Trophoblast cell (in vitro differentiated cells and primary cell): ENCODE measurements at places on chromosomes 7 and 10.

DNA sequence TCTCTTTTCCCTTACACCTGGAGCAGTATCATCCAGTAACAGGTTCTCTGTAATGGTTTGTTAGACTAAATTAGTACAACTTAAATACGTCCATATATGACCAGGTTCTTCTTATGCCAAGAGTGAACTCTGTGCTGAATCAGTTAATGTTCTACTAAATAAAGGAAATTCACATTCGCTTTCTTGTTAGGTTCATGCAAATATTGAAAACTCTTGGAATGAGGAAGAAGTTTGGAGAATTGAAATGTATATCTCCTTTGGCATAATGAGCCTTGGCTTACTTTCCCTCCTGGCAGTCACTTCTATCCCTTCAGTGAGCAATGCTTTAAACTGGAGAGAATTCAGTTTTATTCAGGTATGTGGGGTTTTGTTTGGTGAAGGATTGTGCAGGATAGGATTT, 15.3 kb upstream of the CFAP69 start:
- no peak for DNase-seq

GRCh38 chr10:127407551-127407950, 141.6 kb upstream of the NPS start:
- no peak for DNase-seq

DNA sequence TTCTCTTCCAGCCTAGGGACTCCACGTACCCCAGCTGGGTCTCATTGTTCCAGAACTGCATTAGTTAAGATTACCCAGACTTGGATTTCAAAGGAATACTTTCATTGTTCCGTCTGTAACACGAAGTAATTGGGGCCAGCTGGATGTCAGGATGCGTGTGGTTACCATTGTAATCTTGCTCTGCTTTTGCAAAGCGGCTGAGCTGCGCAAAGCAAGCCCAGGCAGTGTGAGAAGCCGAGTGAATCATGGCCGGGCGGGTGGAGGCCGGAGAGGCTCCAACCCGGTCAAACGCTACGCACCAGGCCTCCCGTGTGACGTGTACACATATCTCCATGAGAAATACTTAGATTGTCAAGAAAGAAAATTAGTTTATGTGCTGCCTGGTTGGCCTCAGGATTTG, 21.0 kb downstream of the LRRC17 start:
- no peak for DNase-seq

DNA sequence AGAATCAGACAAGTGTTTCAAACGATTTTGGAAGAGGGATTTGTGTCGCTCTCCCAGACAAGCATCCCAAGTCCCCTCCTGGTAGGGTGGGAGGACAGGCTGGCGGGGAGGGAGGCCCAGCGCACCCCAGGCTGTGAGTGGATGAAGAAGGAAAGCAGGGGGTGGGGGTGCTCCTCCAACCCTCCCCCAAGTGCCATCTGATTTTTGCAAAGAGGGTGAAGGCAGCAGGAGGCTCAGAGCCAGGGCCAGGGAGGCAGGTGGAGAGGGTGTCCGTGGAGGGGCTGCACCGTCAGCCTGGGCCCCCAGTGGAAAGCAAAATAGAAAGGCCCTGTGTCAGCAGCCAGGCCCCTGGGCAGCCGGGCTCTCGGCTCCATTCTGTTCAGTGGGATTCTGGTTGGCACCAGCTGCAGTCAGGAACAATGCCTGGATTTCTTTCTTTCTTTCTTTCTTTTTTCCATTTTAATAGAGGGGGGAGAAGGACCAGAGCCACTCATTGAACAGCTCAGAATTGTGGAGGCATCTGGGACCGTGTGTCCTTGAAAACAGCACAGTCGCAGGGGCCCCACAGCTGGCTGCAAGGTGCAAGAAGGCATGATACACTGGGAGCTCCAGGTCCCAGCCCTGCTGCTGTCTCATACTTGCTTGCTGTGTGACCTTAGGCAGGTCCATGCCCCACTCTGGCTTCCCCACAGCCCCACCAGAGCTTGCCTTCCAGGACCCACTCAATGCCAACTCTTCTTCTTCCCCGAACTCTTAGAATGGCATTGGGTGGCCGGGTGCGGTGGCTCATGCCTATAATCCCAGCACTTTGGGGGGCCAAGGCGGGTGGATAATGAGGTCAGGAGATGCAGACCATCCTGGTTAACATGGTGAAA, 7.1 kb upstream of the ZMIZ1 start:
- DNase-seq = no peak

- DNase-seq = no peak
Measured at GRCh38 chr7:11737723-11738122, 94.3 kb downstream of the THSD7A start.

- DNase-seq = no peak
Measured at GRCh38 chr10:55630491-55631056, 730.5 kb downstream of the ZWINT start.

- no peak for DNase-seq
Measured at GRCh38 chr7:48298779-48299178, 127.5 kb downstream of the ABCA13 start.

- peak; percentile 93 for DNase-seq
Measured at GRCh38 chr7:128410451-128410753, 620 bp upstream of the IMPDH1 start.

DNA sequence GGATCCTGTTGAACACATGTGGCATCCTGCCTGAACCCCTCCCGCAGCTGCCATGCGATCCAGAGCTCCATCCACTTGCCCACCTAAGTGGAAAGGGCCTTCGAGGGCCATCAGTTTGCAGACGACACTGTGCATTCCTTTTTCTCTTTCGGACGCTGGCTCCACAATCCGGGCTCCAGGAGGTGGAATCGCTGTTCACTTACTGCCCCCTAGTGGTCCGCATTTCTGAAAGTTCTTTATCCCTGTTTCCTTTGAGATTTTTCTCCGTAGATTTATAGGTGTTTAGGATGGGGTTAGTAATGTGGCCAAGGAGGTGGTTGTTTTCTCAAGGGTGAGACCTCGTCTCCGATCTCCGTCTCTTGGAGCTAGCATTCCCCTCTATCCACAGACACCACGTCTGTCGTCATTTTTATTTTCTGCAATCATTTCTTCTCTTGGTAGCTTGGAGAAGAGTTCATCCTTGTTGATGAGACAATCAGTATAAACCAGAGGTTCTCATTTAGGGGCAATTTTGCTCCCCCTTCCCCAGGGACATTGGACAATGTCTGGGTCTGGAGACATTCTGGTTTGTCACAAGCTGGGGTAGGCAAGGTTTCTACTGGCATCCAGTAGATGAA, 204.6 kb downstream of the ARHGAP21 start:
- peak; percentile 44 for DNase-seq

- no peak for DNase-seq
Measured at GRCh38 chr10:99844433-99844955, 62.1 kb downstream of the ABCC2 start.

DNA sequence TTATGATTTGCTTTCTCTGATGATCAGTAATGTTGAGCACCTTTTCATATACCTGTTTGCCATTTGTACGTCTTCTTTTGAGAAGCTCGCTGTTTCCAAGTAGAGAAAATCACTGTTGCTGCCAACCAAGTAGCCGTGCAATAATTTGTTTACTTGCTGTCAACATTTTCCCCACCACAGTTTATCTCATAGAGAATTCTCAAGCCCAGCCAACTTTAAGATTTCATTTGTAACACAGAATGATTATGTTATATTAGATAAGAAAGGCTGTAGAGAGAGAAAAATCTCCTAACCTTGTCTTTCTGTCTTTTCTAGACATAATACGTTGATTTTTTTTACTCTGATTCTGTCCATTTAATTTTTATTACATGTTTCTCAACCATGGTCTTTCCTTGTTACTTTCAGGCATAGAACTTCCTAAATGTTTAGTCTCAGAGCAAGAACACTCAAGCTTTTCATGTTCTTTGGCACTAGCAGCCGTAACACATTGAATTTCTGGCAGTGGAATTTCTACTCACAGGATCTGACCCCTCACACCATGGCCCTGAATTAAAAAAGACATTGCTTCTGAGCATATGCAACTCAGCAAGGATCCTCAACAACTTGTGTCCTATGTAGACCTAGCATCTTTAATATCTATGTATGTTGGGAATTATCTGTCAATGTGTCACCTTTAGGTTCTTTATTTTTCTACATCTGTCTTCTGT, 23.1 kb downstream of the RPA3 start:
- DNase-seq = no peak

DNA sequence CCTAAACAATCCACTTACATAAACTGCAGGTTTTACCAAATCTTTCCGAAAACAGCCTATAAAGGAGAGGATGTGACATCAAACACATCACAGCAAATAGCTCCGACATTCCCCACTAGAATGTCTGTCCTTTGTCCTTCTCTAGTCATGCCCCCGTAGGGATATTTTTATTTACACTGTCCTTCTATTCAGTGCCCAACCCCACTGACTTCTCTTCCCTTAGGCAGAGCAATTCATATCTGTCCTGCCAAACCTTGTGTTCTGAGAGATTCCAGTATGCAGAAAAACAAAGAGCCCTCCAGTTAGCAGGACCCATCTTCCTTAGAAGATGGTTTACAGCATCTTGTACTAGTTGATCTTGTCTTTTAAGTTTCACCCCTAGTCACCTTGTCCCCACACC, 5.4 kb upstream of the GLI3 start:
- DNase-seq = no peak

DNA sequence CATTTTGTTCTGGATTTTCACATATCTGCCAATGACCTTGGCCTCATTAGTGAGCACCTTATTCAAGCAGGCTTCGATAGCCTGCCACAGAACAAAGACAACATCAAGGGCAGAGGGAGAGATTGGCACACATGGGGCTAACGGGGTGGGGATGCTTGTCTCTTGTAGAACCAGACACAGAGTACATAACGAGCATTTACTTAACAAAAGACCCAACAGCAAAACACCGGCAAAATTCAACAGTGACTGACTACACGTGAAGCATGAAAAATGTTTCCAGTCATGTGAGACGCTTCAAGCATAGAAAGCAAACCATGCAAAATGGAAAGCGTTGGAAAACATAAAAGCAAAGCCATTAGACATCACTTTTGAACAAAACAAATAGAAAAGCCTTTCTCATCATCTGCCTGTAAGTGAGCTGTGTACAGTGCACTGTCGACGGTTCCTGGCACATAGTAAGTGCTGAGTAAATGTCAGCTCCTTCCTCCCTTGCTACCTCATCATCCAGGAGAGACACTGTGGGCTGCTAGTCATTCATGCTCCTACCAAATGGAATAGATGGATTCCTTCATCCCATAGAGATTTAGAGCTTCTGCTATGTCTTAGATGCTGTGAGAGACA, 134.4 kb upstream of the AGK start:
- no peak for DNase-seq

- no peak for DNase-seq
Measured at GRCh38 chr10:76885816-76886215, 751.8 kb downstream of the KCNMA1 start.

DNA sequence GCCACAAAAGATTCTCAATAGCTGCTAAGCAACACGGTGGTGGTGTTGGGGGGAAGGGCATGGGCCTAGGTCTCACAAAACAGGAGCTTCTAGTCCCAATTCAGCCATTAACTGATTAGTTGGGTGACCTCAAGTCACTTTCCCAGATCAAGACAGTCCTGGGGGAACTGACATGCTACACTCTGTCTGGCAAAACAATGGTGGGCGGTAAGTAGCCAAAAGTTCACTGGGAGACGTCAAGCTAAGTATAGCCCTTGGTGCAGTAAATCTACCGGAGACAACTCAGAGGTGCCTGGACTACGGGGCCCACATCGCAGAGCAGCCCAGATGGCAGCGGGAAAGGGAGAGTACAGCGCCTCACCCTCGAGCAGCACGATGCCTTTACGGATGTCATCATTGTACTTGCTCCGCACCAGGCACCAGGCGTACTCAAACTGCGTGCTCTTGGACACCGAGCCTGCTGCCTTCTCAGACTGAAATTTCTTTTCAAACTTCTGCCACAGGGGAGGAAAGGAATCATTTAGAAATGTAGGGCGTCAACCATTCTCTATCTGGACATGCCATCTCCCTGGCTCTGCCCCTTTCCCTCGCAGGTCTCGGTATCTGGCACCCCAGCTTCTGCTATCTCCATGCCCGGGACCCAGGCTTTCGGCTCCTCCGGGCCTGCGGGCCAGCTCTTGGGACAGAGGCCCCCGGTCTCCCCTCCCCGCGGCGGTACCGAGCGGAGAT, 1.1 kb downstream of the FIS1 start:
- DNase-seq = no peak

- no peak for DNase-seq
Measured at GRCh38 chr7:11615174-11615573, 216.8 kb downstream of the THSD7A start.

- DNase-seq = no peak
Measured at GRCh38 chr10:117740088-117740487, 197.5 kb downstream of the EMX2 start.

GRCh38 chr10:127824826-127825225, 67.9 kb downstream of the CLRN3 start:
- DNase-seq = no peak

DNA sequence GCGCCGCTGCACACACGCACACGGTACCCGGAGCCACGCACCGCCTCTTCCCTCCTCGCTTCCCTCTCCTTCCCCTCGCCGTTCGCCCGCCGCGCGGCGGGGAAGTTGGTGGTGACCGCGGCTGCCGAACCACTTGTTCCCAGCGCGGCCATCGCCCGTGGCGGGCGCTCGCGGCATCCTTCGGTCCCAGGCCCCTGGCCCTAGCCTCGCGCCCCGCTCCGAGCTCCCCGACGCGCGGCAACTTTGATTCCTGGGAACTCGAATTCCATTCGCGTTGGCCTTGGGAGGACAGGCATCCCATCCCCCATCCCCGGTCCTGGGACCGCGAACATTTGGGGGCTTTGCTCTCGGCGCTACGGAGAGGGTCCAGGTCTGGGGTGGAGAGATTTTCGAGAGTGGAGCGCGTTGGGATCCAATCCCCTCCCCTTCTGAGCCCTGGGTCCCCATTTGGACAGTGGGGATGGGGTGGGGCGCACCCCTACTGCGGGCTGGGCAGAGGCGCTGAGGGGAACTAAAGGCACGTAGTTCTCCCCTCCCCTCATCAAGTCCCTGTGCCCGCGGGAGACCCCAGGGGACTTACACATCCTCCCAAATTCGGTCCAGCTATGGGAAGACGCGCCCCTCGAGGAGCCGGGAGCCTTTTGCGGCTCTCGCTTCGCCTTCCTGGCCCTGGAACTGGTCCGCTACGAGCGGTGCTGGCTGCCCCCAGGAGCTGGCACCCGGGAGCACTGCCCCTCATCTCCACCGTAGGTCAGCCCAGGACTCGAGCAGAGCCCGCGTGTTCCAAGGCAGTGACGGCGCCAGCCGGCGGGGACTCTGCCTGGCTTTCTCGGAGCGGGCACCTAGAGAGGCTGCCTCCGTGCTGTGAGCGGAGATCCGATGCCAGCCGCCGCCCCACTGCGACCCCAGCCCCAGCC, 834 bp downstream of the CDH23 start:
- DNase-seq = peak; percentile 33

GRCh38 chr7:28432105-28432504, 19.8 kb downstream of the CREB5 start:
- DNase-seq = no peak

DNA sequence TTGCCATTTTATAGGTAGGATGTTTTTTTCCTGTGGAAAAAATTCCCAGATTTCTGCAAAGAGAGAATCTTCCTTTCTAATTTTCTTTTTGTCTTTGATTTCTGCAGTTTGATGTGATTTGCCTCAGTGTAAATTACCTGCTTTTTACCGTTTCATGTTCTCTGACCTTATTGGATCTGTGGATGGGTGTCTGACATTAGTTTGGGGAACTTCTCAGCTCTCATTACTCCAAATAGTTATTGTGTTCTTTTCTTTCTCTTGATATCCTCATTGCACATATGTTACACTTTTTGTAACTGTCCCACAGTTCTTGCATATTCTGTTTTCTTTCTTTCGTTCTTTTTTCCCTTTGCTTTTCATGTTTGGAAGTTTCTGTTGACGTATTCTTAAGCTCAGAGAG, 28.5 kb downstream of the NACAD start:
- no peak for DNase-seq

- no peak for DNase-seq
Measured at GRCh38 chr7:34425194-34425593, 232.8 kb upstream of the NPSR1 start.
